Amniotic stem cell (primary cell): ENCODE measurements at places on chromosomes 5 and 9.
A peak's percentile ranks its signal among the peaks of the same experiment; 100 is the strongest.

DNA sequence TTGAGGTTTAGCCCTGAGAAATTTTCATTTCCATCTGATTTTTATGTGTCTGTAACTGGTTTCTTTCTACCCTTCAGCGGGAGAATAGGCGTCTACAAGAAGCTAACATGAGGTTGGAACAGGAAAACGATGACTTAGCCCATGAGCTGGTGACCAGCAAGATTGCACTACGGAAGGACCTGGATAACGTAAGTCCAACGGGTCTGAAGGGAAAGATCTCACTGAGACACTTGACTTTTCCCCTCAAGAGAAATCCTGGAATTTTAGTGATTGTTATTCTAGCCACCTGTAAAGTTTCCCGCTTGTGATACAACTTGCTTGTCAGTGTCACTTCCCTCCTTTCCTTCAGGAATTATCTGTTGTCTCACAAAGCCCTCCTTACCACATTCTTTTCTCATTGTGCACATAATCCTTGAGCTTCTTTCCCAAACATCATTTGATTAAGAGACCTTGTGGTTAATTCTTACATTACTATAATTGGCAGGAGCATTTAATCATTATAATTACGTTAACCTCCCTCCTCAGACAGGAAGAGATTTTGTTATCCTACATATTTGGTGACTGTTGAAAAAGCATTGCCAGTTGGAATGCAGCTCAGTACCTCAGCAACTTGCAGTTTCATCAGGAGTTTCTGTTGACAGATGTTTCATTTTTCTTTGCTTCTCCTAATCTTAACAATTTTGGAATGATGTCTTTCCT lies 56.9 kb downstream of the GPR21 start:
- no peak for DNase-seq

GRCh38 chr5:157323107-157323706 lies 57.3 kb downstream of the CYFIP2 start:
- no peak for DNase-seq

- no peak for DNase-seq
Measured at GRCh38 chr5:109852371-109853155, 162.8 kb downstream of the MAN2A1 start.

DNA sequence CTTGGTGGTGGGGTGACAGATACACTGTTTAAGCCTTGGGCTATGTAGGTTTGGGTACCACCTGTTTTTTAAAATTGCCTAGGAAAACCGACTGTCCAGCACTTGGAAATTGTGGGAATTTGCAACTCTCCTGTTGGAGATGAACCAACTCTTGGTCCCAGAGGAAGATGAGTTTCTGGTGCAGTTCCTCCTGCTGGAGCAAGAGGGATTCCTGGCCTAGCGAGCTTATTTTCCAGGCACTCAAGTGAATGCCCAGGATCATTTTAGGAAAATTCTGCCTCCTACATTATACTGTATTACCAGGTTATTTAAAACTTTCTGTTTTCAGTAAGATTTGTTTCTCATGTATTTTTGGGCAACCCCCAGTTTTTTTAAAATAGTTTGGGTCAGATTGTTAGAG lies 33.7 kb downstream of the AP3S1 start:
- no peak for DNase-seq

- no peak for DNase-seq
Measured at GRCh38 chr5:80141147-80141671, 106.1 kb downstream of the THBS4 start.

GRCh38 chr5:154176181-154176580 lies 14.4 kb upstream of the GALNT10 start:
- no peak for DNase-seq

DNA sequence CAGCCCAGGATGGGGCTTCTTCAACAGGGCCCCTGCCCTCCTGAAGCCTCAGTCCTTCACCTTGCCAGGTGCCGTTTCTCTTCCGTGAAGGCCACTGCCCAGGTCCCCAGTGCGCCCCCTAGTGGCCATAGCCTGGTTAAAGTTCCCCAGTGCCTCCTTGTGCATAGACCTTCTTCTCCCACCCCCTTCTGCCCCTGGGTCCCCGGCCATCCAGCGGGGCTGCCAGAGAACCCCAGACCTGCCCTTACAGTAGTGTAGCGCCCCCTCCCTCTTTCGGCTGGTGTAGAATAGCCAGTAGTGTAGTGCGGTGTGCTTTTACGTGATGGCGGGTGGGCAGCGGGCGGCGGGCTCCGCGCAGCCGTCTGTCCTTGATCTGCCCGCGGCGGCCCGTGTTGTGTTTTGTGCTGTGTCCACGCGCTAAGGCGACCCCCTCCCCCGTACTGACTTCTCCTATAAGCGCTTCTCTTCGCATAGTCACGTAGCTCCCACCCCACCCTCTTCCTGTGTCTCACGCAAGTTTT lies 23.6 kb downstream of the PCDHGC5 start:
- DNase-seq = peak; percentile 10

GRCh38 chr5:39337252-39337915 lies 26.9 kb downstream of the C9 start:
- DNase-seq = no peak

DNA sequence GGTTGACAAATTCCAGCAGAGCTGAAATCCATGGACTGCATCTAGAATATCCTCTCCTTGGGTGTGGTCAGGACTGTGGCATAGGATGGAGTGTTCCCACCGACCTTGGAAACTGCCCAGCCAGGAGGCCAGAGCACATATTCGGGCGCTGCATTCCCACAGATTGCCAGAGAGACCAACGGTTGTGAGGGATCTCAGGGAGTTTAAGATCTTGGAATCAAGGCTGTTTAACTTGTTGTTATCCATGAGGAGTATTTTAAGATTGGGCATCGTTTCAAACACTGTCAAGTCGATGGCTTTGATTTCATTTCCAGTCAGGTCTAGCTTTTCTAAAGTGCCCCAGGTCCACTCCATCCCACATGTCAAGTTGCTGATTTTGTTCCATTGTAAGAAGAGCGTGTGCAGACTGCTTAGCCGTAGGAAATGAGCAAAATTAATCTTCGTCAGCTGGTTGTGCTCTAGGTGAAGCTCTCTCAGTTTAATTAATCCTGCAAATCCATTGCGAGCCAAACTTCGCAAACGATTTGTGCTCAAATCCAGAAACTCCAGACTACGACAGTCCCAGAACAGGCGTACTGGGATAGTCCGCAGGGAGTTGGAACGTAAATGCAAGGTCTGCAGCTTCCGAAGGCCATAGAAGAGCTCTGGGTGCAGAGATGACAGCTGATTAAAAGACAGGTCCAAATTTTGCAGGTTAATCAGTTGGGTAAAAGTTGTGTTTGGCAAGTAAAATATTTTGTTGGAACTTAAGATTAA lies 1.5 kb downstream of the LRRTM2 start:
- no peak for DNase-seq
